IMR-90 (cell line): ENCODE measurements at places on chromosomes 6 and 20. TPM values are rescaled to one million over a fixed set of nuclear protein-coding genes. Genes with fewer than 3 reads are reported as not detected.

HEY2 gene
- total RNA-seq = not detected in 2 replicates

F13A1 gene
- total RNA-seq = not detected in 2 replicates

MYH7B gene
- total RNA-seq = not detected in 2 replicates

REM1 gene
- not detected in 2 replicates for total RNA-seq

ADGRF5 gene
- not detected in 2 replicates for total RNA-seq

PACSIN1 gene
- not detected in 2 replicates for total RNA-seq

MYB gene
- 0.83 and 0.90 TPM in 2 replicates for total RNA-seq

RFX6 gene
- not detected in 2 replicates for total RNA-seq

GINS1 gene
- total RNA-seq = 6.6 and 12.2 TPM in 2 replicates

DNA sequence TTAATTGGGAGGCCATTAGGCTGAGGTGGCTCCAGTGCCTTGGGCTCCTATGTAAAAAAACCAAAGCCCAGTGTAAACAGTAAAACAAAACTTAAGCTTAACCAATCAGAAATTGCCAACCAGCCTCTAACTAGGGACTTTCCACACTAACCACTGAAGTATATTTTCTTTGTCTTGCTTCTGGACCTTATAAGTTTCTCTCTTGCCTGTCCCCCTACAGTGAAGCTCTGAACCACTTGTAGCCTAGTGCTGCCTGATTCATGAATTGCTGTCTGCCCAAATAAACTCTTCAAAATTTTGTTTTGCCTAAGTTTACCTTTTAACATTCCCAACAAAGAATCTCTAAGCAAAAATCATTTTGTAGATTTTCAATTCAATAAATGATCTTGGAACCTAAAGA, 28.2 kb downstream of the POPDC3 start:
- DNase-seq = peak; percentile 36

DNA sequence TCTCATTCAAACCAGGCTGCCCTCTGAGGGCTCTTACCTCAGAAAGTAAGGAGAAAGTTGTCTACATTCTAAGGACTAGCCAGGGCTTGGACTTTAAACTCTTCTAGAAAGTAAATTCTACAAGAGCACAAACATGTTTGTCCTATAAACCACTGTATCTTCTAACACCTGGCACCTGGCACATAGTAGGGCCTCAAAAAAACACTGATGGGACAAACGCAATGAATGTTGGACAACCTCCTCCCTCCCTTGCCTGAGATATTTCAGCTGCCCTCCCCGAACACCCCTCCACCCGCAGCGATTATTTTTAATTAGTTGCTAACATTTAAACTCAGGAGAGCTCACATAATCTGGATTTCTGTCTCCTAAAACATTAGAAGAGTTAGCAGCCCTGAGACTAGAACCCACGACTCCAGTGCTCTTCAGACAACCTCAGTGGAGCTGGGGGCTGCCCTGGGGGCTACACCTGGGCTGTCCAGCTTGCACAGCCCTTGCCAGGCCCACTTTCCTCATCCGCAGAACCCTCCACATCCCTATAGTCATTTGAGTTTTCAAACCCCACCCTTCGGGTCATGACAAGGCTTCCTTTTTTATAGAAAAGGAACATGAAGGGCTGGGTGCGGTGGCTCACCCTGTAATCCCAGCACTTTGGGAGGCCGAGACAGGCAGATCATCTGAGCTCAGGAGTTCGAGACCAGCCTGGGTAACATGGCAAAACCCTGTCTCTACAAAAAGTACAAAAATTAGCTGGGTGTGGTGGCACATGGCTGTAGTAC, 4.9 kb downstream of the HCK start:
- DNase-seq = no peak

- no peak for DNase-seq
Observed at GRCh38 chr20:62122654-62123449, 577 bp downstream of the LSM14B start.

DNA sequence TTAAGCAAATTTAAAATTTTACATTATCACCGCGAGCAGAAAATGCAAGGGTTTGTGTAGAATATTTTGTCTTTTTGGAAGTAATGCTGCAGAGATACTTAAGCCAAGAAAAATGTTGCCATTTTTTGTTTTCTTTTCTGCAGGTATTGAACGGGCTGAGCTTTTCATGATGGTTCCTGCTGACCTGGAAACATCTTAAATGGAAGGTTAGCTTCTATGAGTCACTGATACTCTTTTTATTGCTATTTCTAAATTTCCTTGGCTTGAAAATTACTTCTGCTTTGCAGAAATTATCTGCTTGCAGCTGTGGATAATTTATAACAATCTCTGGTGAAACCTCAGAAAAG, 12.7 kb downstream of the SYTL3 start:
- DNase-seq = no peak

GRCh38 chr6:36827261-36828079, 11.8 kb downstream of the CPNE5 start:
- DNase-seq = peak; percentile 70

- no peak for DNase-seq
Observed at GRCh38 chr6:30231067-30231466, 17.9 kb upstream of the TRIM26 start.

GRCh38 chr20:21394551-21394950, 2.8 kb downstream of the NKX2-4 start:
- no peak for DNase-seq

DNA sequence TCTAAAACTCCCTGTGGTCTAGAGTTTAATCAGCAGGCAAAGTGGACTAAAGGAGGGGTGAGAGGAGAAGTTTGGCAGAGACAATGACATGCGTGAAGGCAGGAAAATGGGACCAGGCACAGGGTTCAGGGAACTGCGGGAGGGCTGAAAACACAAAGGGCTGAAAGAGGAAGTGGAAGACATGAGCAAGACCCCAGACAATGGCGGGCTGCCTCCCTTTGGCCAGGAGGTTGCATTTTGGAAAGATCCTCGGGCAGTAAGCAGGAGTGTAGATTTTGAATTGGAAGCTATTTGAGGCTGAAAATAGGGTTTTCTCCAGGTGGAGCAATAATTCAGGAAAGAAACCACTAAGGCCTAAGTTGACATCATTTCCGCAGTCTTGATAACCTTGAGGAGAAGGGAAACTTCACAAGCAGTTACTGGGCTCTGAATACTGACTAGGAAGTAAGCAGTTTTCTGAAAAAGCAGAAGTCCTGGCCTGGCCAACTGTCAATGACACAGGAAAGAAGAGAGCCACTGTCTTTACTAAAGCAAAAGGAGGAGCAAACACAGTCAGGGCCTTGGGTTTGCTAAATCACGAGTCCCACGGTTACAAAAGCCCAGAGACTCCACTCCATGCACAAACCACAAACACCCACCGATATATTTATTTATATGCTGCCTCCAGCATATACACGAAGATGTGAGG, 3.4 kb downstream of the LY86 start:
- DNase-seq = no peak

- DNase-seq = no peak
Observed at GRCh38 chr6:150634176-150634963, 34.7 kb downstream of the PLEKHG1 start.

DNA sequence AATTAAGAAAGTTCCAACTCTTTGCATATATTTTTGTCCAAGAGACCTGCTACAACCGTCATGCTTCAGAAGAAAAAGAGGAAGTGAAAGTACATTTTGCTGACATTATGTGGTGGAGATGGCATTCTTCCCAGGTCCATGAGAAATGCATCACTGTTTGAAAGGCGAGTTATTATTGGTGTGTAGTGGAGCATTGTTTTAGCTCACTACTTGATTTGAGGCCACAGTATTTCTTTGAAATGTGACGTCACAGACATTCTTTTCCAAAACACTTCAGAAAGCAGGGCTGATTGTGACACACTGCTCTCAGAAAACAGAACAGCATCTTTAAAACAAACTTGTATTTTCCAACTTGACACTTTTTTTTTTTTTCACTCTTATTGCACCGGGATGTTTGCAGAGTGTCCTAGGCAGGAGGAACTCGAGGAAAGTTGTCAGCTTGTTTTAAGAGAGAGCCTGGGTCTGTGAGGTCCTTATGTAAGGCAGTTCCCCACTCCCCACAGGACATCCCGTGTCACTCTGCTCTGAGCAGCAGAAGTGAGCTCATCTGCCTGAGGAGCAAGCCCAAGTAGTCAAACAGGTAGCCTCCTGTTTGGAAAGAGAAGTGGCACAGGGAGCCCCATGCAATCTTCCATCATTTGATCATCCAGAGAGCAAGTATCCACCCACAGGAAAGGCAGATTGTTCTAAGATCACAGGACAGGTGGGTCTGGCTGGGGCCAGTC, 1.1 kb downstream of the SPTLC3 start:
- DNase-seq = peak; percentile 96

DNA sequence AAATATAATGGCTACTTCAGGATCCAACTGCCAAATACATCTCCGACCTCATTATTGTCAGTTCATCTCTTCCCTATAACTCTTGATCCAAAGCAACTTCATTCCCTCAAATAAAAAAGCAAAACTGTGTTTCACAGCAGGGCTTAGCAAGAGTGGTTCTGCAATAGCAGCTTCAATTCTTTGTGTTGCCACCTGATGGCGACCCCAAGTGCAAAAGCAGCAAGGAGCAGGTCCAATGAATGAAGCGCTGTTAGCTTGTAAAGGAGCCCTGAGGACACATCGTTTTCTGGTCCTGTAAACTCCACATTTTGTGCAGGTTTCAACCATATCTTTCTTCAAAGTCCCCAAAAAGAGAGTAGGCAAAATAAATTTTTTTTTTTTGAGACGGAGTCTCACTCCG, 19.6 kb downstream of the RTN4IP1 start:
- no peak for DNase-seq

DNA sequence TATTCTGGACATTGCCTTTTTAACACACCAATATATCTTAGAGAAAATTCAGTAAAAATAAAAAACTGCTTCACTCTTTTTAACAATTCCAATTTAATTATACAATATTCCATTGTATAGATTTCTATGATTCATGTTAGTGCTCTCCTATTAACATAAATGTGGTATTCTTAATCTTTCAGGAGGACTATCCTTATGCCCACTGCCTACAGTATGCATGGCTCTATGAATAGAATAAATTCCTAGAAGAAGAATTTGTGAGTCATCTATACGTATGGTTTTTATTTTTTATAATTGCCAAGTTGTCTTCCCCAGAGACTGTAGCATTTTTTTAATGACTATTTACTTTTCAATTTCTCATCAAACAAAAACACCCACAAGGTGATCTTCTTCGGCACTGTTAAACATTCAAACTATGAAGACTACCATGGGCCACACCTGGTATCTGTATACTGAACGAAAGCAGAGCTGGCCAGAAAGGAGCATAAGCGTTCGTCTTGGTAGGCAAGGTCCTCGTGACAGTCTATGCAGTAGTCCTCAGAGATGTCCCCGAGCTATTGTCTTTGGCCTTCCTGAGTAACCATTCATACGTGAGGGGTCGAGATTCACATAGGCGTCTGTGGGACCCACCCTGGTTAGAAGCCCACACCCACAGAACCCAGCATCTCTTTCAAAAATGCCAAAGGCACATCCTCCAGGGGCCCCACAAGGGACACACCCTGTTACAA, 74.6 kb downstream of the KIF16B start:
- DNase-seq = peak; percentile 24

- no peak for DNase-seq
Observed at GRCh38 chr6:73043446-73043845, 181.8 kb downstream of the KHDC1L start.

DNA sequence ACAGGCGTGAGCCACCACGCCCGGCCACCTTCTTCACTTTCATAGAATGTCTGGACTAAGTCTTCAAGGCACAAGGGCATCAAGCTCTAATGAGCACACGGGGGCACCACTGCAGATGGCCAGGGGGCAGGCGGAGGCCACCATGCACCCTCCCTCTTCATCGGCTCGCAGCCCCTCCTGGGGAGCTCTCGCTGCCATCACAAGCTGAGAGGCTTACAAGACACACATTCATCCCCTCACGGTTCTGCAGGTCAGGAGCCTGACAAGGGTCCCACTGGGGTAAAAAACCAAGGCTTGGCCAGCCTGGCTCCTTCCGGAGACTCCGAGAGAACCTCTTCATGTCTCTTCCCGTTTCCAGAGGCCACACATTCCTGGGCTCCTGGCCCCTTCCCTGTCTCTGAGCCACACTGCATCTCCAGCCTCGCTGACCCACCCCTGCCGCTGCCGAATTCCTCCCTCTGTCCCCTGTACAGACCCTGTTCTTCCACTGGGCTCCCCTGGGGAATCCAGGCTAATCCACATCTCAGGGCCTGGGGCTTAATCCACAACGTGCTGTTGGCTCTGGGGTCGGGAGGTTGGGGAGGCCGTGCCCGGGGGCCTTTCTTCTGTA, 19.8 kb downstream of the DLL1 start:
- DNase-seq = no peak

- DNase-seq = no peak
Observed at GRCh38 chr20:14062786-14063185, 67.5 kb downstream of the MACROD2 start.

GRCh38 chr6:98014442-98015201, 731.6 kb upstream of the MMS22L start:
- DNase-seq = no peak

DNA sequence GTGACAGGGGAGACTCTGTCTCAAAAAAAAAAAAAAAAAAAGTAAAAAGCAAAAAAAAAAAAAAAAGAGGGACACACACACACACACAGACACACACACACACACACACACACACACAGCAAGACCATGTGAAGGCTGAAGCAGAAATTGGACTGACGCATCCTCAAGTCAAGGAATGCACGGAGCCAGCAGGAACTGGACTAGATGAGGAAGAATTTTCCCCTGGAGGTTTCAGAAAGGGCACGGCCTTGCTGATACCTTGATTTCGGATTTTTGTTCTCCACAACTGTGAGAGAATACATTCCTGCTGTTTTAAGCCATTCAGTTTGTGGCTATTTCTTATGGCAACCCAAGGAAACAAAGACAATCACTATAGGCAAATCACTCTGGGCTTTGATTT, 176.9 kb upstream of the SALL4 start:
- DNase-seq = no peak

GRCh38 chr6:13419422-13420195, 67.8 kb downstream of the GFOD1 start:
- DNase-seq = no peak

DNA sequence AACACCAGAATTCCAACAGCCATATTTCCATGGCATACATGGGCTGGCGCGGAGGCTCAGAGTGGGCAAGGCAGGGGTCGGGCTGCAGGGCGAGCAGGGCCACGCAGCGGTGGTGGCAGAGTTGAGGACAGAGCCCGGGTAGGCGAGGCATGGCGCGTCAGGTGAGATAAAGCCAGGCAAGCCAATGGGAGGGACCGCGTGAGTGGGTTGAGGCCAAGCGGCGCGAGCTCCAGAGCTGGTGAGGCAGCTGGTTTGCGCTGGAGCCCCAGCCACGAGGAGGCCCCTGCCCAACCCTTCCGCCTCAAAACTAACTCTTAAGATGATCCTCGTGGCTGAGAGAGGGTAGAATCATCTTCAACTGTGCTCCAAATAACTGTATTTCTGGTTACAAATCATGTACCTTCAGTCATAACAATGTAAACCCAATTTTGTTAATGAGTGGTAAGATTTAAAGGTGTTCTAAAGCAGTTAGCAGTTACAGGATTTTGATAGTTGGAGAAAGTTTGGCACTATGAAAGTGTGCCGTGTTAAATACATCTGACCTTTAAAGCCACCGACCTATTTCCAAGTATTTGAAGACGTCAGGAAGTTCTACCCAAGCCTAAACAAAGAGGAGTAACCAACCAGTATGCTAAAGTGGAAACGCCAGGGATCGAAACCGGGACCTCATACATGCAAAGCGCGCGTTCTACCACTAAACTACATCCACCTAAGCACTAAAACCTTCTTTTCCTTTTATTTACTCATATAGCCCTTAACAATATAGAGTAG, 107.9 kb downstream of the GPX5 start:
- DNase-seq = no peak

- DNase-seq = peak; percentile 85
Observed at GRCh38 chr20:39851459-39851858, 837.6 kb downstream of the MAFB start.
